Activated CD8-positive, alpha-beta memory T cell treated with anti-CD3 and anti-CD28 coated beads for 24 hours (primary cell): ENCODE measurements at places on chromosomes 16 and 17.

GRCh38 chr16:19479302-19479721, 42.6 kb downstream of the GDE1 start:
- DNase-seq, result no peak

DNA sequence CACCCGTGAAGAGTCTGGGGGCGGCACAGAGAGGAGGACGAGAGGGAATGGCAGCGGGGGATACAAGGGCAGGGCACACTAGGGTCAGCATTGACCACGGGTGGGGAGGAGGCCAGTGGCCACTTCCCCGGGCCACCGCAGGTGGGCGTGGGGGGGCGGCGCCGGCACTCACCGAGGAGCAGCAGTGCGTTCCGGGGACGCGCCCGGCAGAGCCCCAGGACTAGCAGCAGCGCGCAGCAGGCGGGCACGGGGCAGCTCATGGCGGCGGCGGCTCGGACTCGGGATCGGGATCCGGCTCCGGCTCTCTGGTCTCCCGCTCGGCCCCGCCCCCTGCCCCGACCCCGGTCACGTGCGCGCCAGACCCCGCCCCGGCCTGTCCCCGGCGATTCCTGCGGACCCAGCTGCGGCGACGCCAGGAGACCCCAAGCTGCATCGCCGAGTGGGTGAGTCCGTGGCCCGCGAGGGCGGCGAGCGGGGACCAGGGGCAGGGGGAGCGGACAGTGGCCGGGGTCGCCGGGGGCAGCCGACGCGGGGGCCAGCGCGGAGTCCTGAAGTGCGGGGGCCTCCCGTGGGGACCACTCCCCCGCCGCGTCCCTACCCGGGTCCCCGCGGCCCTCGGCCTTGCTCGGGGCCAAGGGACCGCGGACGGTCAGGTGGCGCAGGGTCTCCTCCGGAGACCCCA, at the start of the genes SGSH and SLC26A11:
SGSH (minus strand) TSS at position 280 of the 682 bp plus-strand sequence; CDS start at position 260, 20 bp downstream.
SLC26A11 (plus strand) TSS at position 374 of the 682 bp plus-strand sequence. CDS start 1,134 bp downstream, outside the sequence.
- peak; percentile 82 for DNase-seq

DNA sequence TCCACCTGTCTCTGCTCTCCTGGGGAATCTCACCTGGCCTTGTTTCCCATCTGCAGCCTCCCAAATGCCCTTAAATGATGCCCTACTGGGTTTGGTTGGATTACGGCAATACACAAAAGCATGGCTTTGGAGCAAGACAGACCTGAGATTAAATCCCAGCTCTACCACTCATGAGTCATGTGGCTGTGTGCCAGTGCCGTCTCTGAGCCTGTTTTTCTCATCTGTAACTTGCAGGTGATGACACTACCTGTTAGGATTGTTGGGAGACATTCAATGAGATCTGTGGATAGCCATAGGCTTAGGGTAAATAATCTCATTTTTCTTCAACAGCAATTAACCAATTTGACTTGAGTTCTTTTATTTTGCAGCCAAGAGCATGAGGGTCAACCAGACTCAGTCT, 240.3 kb downstream of the MAF start:
- DNase-seq, result no peak

DNA sequence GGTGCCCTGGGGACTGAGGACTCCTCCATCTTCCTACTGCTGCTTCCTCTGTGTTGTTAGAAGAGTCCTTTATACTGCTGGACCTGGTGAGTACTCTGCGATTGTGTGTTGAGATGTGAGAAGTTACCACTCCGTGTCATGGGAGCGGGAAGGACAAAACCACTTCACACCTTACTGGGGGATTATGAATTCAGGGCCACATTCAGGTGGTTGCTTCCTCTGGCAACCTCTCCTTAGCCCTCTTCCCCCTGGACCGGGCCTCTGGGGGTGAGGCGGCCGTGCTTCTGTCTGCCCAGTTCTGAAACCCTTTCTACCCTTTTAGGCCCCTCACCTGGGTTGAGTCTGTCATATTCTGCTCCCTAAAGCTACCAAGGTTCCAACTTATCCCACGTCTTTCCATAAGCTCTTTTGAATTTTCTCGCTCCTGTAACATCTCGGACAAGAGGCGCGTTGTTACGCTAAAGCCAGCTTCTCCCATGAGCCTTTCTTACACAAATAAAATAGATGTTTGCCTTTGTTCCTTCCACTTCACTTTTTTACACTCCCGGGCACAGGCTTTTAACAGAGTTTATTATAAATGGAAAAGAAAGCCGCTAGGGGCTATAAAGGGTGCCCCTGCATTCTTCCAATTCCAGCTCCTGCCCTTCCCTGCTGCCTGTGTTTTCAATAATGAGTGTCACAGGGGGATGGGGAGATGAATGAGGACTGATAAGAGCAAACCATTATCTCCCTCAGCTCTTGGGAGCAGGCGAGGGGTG, 20.7 kb upstream of the CDH13 start:
- no peak for DNase-seq

GRCh38 chr17:82687871-82688270, 10.6 kb downstream of the RAB40B start:
- no peak for DNase-seq

DNA sequence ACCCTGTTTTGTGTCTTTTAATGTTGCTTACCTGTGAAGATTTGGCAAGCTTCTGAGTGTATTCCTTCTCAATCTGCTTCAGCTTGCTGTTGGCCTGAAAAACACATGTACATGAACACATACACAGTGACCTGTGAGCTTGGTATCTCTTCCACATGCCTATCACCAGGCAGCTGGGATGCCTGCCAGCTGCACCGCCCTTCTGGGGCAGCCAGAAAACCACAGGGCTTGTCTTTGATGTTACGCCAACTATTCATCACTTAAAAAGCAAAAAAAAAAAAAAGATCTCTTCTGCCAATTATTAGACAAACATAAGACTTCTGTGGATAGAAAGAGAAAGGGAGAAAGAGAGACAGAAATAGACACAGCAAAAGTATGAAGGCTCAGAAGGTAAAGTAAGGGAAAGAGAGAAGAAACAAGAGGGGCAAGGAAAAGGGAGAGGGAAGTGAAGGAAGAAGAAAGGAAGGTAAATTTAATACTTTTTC, 189.2 kb upstream of the AXIN2 start:
- DNase-seq, result peak; percentile 66

DNA sequence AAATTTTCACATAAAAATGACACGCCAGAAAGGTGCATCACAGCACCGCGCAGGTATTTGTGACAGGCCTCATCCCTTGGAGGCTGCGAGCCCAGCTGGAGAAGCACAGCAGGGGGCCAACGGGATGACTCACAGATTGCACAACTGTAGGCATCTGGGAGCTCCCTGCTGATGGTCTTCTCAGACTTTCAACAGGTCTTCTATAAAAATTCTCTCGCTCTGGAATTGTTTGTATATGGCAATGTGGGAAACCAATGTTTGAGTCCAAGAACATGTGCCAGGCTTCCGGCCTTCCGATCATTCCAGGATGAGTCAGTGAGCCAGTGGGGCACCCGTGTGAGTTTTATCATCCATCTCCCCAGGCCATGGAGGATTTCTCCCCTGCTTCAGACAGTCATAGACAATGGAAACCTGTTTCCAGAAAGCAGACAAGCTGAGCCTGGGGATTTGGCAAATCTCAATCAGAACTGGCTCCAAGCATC, 24.1 kb upstream of the ADORA2B start:
- no peak for DNase-seq

GRCh38 chr17:73465953-73466230, 154.1 kb upstream of the CDC42EP4 start:
- DNase-seq, result no peak

DNA sequence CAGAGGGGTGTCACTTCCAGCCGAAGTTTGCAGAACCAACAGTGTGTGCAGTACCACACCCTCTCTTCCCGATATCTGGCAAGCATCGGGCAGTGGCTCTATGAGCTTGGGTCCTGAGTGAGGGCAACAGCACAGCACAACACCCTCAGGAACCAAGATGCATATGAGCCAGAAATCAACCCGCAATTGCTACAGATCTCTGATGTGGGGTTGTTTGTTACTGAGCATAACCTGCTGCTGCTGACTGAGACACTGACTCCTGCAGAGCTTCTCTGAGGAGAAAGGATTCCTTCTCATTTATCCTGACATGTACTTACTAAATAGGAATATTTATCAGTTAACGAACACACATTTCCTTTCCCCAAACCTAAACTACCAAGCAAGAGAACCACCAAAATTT, 218.3 kb downstream of the RBFOX3 start:
- no peak for DNase-seq

GRCh38 chr17:40872416-40872815, 5.4 kb upstream of the KRT12 start:
- no peak for DNase-seq

GRCh38 chr16:45454-45853, 8.0 kb downstream of the POLR3K start:
- DNase-seq, result no peak

DNA sequence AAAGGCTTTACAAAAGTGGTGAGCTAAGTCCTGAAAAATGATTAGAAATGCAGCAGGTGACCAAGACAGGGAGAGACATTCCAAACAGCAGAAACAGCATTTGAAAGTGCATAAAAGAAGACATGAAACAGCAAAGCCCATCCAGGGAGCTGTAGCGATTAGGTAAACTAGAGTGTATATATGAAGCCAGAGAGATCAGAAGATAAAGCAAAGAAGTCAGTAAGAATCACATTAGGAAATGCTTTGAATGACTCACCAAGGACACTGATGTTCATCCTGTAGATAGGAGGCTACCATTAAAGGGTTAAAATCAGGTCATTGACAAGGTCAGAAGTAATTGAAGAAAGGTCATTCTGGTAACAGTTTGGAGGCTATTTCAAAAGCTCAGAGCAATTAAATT, 27.6 kb upstream of the VAT1L start:
- no peak for DNase-seq

GRCh38 chr17:50630524-50631194, 4.0 kb upstream of the ABCC3 start:
- DNase-seq, result peak; percentile 79

GRCh38 chr16:54048586-54049495, 237.7 kb downstream of the IRX3 start:
- no peak for DNase-seq

- DNase-seq, result peak; percentile 94
Measured at GRCh38 chr16:10385725-10386516, at the start of gene ATF7IP2. Gene ATF7IP2, plus strand, starts transcription at chr16:10386061. Its CDS starts 44,560 bp downstream, at chr16:10430621.

DNA sequence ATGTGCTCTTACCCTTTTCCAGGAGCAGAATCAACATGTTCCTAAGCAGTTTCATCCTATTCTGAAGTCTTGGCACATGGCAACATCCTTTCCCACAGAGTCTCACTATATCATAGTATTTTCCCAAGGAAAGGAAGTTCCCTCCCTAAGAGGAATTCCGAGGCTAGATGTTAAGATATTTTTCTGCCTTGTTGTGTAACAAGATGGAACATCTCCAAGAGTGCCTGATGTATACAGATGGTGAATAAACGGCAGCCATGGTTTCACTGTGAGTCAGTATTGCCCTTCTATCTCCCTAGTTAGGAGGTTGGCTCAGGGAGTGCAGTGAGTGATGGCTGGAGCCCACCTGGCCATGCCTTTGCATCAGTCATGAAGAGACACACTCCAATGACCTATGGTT, 48.2 kb downstream of the SPACA3 start:
- DNase-seq, result no peak

DNA sequence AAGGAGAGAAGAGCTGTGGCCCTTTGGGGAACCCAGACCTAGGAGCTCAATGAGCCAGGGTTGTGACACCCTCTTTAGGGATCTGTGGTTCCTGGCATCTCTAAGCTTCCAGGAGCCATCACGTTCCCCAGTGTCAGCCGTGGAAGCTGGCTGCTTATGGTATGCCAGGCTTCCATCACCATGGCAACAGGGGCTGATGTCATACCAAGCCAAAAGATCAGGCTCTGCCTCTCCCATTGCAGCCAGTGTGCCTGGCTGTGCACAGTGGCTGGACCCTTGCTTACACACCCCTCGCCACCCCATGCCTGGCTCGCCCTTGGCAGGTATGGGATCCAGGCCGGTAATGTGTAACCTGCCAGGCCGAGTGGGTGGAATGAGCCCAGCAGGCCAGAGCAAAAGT, 91.1 kb downstream of the SSH2 start:
- no peak for DNase-seq

DNA sequence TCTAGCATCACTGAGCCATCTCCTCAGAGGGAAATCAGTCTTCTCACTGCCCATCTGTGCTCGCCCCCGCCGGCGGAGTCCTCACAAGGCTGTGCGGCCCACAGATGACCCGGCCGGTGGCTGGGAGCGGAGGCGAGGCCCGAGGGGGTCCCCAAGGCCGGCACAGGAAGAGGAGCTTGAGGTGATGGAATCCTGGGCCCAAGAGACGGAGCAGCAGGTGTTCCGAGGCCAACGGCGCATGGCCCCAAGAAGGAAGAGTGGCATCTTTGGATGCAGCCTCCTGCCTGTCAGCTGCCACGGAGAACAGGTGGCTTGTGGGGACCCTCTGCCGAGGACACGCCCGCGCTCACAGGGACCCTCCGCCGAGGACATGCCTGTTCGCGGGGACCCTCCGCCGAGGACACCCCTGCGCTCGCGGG, 72.7 kb upstream of the GNG13 start:
- DNase-seq, result no peak

DNA sequence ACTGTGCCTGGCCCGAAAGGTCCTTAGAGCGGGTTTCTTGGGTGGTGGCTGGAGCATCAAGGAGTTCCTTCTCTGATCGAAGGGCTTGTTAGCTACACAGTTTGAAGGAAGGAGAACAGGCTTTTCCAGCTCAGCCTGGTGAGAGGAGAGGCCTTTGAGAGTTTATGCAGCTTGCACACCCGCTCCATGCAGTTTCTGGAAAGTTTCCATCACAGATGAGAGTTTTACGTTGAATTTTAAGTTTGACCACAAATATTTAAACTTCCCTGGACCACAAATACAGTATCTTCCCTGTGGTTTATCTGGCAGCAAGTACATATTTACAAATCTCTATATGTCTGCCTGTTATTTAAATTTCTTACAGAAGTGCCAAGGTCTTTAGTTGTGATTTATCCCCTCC, 56.8 kb downstream of the HIC1 start:
- DNase-seq, result no peak

- no peak for DNase-seq
Measured at GRCh38 chr16:15559176-15559575, 83.8 kb downstream of the MARF1 start.

- no peak for DNase-seq
Measured at GRCh38 chr16:4359914-4360313, 8.8 kb upstream of the PAM16 start.

DNA sequence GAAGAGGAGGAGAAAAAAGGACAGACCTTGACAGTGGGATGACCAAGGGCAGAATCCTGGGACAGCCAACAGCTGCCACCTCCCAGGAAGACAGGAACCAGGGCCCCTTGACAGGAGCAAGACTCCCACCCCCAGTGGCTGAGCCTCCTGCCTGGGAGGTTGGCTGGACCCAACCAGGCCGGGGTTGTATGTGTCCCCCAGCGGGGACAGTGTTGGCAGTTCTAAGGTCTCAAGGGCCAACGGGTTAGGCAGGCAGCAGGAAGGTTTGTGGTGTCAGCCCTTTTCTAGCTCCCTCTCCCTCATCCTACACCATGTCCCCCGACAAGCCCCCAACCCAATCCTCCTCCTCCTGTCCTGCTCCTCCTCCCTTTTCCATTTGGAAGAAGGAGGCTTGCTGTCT, 126.2 kb downstream of the MRM1 start:
- DNase-seq, result no peak

GRCh38 chr17:70552230-70552981, 383.1 kb downstream of the KCNJ2 start:
- no peak for DNase-seq

GRCh38 chr17:1039511-1040215, 42.7 kb downstream of the TIMM22 start:
- no peak for DNase-seq
